Glomerular endothelial cell (primary cell): ENCODE measurements at places on chromosomes 12 and 14. TPM values are rescaled to one million over a fixed set of nuclear protein-coding genes. Genes with fewer than 3 reads are reported as not detected.

DNA sequence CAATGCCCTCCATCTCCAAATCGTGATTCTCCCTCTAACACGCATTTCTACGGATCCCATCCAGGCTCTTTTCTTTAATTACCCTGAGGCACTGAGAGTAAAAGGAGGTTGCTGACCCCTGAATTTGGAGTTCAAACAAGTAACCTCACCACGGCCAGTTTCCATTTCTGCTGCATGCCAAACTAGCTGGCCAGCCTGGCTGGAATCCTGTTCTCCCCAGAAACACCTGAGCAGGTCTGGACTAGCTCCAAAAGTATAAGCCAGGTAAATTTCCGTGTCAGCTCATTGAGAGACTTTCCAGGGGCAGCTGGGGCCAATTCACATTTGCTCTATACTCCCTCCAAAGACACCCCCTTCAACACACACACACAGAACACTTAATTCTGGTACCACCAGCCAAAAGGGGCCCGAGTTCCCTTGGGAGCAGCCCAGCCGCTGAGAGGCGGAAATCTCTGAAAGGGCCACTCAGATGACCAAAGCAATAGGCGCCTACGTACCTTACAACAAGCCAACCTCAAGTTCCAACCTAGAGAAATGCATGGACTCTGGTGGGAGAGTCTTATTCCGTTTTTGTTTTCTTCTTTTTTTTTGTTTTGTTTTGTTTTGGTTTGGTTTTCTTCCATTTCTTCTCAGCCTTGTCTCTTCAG lies 131.4 kb downstream of the NDUFA12 start:
- DNase-seq: no peak

Gene IGF1
- 0.06 and 0.39 TPM in 2 replicates for total RNA-seq

GRCh38 chr12:34287986-34288962 lies 266.0 kb downstream of the ALG10 start:
- no peak for DNase-seq

Gene ACOT6
- not detected in 2 replicates for total RNA-seq

DNA sequence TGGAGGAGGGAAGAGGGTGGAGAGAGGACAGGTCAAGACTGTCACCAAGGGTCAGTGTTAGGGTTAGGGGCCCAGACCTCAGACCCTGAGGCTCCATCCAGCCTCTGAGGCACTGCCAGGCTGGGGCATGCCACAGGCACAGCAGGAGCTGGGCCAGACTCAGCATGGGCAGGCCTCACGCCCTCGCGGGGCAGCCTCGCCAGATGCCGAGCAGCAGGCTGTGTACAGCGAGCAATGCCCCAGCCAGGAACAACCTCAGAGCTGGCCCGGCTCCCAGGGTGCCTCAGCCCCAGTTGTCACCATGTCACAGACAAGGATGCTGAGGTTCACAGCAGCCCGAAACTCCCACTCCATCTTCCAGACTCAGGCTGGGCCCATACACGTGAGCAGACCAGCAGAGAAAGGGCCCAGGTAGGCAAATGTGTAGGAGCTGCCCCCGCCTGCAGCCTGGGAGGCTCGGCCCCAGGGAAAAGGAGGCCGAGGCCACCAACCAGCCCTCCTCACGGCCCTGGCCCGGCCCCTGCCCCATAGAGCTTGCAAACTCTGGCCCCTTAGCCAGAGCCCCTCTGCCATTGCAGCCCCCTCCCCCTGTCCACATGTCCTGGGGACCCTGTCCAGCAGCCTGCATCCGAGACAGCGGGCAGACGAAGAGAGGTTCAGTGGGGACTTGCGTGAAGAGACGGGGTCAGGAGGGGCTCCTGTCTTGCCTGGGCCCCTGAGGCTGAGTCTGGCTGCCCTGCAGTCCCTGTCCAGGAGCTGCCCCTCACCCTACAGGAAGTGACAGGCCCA lies 7.5 kb downstream of the C14orf180 start:
- DNase-seq: no peak

DNA sequence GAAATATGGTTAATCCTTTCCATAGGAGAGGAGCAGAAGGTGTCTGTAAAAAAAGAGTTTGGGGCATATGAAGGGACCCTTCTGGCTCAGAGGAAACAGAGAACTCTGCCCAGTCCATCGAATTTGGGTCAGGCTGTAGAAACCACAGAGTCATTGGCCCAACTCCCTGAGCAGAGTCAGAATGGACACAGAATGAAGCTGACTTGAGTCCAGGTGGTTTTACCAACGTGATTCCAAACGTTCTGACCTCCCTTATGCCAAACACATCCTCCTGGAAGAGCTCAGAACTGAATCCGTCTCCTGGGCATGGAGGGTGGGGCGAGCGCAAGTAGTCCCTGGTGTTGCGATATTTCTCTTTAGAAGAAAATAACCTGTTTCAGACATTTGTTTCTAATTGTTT lies 138.8 kb downstream of the DAD1 start:
- DNase-seq: no peak

- DNase-seq: no peak
Measured at GRCh38 chr12:67112586-67112985, 156.6 kb upstream of the CAND1 start.

GRCh38 chr12:124686370-124687173 lies 119.2 kb upstream of the NCOR2 start:
- DNase-seq: no peak

GRCh38 chr12:62351326-62351725 lies 91.1 kb downstream of the USP15 start:
- no peak for DNase-seq

DNA sequence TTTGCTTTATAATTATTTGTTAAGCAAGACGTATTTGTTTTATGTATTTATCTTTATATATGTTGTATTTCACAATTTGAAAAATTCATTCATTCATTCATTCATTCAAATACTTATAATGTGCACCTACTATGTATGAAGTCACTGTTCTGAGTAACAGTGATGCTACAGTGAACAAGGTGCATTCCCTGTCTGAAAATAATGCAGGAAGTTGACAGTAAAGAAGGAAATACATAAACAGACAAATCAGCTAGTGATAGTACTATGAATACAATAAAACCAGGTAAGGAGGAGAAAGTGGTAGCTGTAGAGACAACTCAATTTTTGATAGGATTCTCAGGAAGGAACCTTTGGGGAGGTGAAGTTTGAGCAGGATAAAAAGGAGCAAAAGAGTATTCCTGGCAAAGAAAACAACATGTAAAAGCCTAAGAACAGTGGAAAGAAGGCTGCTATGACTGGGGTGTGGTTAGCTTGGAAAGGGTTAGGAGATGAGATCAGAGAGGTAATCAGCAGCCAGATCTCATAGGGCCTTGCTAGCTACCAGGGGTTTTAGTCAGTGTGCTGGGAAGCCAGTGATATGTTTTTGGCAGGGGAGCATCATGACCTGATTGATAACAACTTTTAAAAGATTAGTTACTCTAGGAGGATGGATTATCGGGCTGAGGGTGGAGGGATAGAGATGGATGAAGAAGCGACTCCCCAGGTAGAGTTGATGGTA lies 17.4 kb downstream of the BICDL1 start:
- no peak for DNase-seq

DNA sequence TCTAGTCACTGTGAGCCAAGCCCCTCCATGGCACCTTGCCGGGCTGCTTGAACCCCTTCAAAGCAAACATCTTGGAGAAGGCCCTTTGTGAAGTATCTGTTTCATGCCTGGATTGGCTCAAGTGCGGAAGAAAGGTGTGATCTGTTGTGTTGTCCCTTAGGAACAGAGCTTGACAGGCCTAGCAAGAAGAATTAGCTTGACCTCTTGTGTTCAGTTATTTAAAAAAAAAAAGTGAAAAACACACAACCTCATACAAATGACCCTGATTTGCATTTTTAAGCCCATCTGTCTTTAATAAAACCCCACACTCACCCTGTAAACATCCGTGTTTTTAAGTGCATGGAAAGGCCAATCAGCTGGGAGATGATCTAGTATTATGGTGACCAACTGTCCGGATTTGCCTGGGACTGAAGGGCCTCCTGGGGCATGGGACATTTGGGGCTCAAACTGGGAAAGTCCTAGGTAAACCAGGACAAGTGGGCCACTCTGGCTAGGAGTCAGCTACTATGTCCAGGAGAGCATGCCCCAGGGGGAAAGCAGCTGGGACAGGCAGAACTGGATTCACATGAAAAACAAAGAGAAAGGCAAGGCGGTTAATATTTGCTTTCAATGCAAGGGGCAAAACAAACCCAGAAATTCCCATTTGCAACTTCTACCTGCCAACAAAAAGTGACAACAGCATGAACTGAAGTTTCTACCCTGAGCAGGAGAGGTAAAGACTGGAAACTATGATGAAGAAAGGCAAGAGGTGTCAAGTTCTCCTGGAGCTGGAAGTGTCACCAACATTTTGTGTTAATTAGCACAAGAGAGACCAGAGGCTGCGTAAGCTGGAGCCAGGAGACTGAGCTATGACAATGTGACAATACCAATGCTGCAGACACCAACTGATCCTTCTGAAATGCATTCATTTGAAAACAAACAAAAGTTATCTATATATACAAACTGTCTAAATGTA lies 78.6 kb downstream of the CLMN start:
- no peak for DNase-seq

Gene KLRB1
- not detected in 2 replicates for total RNA-seq

DNA sequence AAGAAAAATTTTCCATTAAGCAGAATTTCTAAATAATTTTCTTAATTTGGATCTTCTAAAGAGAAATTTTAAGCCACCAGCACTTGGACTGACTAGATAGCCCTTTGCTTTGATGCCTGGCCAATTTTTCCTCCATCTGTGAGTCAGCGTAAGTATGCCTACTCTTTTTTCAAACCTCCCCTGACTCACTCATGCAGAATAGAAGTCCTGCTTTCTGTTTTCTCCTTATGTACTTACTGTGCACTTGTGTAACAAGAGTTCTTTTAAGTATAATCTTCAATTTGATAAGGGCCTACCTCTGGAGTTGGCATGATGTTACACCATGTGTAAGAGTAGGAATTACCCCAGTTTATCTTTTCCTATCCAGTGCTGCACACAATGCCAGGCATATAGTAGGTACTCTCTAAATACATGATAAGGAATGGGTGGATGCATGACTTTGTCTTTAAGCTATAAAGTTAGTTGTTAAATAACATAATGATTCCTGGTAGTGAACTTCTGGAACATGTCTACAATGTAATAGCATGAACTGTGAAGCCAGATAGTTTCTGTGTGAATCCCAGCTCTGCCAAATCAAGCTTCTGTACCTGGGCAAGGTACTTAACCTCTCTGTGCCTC lies 329.6 kb downstream of the TMTC2 start:
- no peak for DNase-seq

DNA sequence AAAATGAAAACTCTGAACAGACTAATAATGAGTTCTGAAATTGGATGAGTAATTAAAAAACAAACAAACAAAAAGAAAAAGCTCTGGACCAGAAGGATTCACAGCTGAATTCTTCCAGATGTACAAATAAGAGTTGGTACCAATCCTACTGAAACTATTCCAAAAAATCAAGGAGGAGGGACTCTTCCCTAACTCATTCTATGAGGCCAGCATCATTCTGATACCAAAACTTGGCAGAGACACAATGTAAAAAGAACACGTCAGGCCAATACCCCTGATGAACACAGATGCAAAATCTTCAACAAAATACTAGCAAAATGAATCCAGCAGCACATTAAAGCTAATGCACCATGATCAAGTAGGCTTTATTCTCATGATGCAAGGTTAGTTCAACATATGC lies 183.9 kb upstream of the CNOT2 start:
- no peak for DNase-seq

Gene SMARCD1
- total RNA-seq: 101 and 109 TPM in 2 replicates

DNA sequence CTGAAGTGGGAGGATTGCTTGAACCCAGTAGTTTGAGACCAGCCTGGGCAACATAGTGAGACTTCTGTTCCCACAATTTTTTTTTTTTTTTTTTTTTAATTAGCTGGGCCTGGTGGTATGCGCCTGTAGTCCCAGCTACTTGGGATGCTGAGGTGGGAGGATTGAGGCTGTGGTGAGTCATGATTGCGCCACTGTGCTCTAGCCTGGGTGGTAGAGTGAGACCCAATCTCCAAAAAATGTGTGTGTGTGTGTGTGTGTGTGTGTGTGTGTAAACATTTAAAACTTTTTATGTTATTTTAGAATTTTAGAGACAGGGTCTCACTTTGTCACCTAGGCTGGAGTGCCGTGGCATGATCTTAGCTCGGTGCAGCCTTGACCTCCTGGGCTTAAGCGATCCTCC lies 6.8 kb downstream of the PPP1R36 start:
- no peak for DNase-seq

Gene SMCO3
- total RNA-seq: 0.05 and 0.12 TPM in 2 replicates

Gene LEMD3
- 12.3 and 28.3 TPM in 2 replicates for total RNA-seq

DNA sequence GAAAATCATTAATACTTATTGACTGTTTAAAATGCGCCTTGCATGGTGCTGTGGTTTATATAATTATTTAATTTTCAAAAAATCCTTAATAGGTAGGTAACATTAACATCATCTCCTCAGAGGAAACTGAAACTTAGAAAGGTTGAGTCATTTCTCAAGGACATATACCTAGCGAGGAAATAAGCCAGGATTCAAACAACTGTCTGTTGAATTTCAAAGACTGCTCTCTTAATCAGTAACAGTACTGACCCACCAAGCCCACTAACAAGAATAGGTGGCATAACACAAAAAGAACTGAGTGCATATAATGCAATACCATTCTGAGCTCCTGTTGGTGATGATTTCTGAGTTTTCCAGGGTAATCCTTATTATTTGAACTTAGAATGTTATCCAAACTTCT lies 174.3 kb downstream of the SOX5 start:
- DNase-seq: no peak

DNA sequence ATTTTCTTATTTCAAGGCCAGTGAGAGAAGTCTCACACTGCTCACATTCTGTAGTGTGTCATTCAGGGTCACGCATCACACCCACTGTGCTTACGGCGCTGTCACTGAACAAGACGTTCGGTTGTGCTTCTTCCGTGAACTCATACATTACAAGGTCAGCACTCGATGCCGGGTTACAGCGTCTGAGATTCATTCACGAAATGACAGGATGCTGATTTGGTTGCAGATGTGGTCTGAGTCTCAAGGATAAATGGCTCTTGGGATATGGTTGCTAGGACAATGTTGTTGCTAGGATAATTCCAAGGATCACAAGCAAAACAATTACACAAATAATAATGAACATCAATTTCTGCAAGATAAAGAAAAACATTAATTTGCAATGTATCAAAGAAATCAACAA lies 47.4 kb downstream of the STX2 start:
- DNase-seq: no peak

Gene CLEC6A
- not detected in 2 replicates for total RNA-seq

DNA sequence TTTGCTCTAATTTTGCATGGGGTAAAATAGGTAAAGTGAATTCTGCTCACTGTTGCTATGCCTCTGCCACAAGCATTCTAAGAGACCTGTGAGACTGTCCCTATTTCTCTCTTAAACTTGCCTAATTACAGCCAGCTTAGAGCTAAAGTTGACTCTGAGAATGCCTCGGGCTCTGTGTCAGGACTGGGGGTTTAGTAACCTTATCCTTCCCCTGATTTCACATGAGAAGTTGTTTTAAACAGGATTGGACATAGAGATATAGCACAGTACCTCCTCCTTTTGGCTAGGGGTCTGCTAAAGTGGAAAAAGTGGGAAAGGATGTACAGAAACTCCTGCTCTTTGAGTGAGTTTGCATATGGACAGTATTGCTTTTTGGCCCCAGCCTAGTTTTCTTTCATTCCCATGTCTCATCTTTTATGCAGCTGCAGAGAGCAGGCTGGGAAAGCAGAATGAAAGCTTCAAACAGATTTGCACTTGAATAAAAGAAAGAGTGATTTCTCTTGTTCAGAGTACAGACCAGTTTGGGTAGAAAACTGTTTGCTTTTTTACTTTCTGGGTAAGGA lies 122.0 kb downstream of the RAD51B start:
- DNase-seq: no peak
